Stomach (tissue), 19 donors: ENCODE measurements at places on chromosomes 13 and 19. TPM values are rescaled to one million over a fixed set of nuclear protein-coding genes. Genes with fewer than 3 reads are reported as not detected.

The CEACAM6 gene
- 16.2 TPM for total RNA-seq

The FUT2 gene
- total RNA-seq, result 33.2 TPM

The NKPD1 gene
- not detected for total RNA-seq

The CLN5 gene
- 53.2 TPM for total RNA-seq

The MIA gene
- 8.1 TPM for total RNA-seq

The NLRP9 gene
- not detected for total RNA-seq

The ATP4B gene
- 0.87 TPM for total RNA-seq

The DCAF15 gene
- total RNA-seq, result 37.3 TPM

The RASAL3 gene
- total RNA-seq, result 7.8 TPM

The KLK4 gene
- not detected for total RNA-seq

The CEBPA gene
- total RNA-seq, result 9.9 TPM

The CCDC169 gene
- total RNA-seq, result 2.0 TPM

The IFI30 gene
- total RNA-seq, result not detected

The SMIM24 gene
- 1.4 TPM for total RNA-seq

The ENOX1 gene
- total RNA-seq, result not detected

The SULT2A1 gene
- total RNA-seq, result 6.8 TPM

The TTC9B gene
- total RNA-seq, result not detected

The POP4 gene
- total RNA-seq, result 162 TPM

The ZNF835 gene
- total RNA-seq, result not detected

The LRP3 gene
- total RNA-seq, result 7.5 TPM

The ZNF296 gene
- total RNA-seq, result 4.1 TPM

The NR2F6 gene
- total RNA-seq, result 42.8 TPM

The PLIN4 gene
- total RNA-seq, result 24.9 TPM

The LYPD4 gene
- total RNA-seq, result not detected

The PTGIR gene
- not detected for total RNA-seq

The GFY gene
- total RNA-seq, result not detected

The ZNF331 gene
- total RNA-seq, result 16.3 TPM

The PPP5C gene
- total RNA-seq, result 54.5 TPM

The VSIG10L gene
- not detected for total RNA-seq

The ZNF836 gene
- total RNA-seq, result 11.7 TPM

The CYP4F8 gene
- total RNA-seq, result not detected
